Omental fat pad (tissue), 4 donors: ENCODE measurements at places on chromosomes 6 and 20. TPM values are rescaled to one million over a fixed set of nuclear protein-coding genes. Genes with fewer than 3 reads are reported as not detected.

DNA sequence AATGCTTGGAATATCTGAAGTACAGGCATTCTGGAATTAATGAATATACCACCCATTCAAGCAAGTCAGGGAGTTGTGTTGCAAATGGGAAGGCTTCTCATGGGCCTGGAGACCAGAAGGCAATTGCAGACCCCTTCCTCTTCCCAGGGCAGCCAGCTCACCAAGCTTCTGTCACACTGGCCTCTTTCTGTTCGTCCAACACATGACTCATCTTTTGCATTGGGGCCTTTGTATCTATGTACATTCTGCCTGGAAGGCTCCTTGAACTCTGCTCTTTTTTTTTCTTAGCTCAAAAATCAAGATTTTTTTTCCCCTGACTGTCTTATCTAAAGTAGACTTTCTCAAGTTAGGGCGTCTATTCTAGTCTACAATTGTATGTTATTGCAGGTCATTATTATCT, 132.9 kb upstream of the MYLIP start:
- DNase-seq = no peak

- no peak for DNase-seq
Observed at GRCh38 chr20:48983423-48984400, 62.2 kb downstream of the ARFGEF2 start.

- no peak for DNase-seq
Observed at GRCh38 chr6:37667050-37667814, 30.5 kb downstream of the MDGA1 start.

GRCh38 chr6:105780146-105780860, 305.8 kb upstream of the PRDM1 start:
- DNase-seq = no peak

- no peak for DNase-seq
Observed at GRCh38 chr6:147741389-147741788, 232.9 kb downstream of the SAMD5 start.

- peak; percentile 27 for DNase-seq
Observed at GRCh38 chr6:98946879-98947410, 801 bp downstream of the FBXL4 start.

GRCh38 chr6:3039384-3039783, 28.9 kb upstream of the RIPK1 start:
- no peak for DNase-seq

DNA sequence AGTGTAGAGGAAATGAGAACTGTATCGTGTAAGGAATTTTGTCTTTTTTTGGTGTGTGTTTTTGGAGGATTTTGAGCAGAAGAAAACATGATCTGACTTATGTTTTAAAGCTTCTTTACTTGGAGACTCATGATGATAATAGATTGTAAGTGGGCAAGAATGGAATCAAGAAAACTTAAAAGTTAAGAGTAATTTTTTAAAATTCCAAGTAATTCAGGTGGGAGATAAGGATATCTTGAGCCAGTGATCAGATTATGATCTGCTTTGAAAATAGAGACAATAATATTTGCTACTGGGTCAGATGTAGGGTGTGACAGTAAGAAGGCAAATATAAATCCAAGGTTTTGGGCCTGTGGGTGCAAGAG, 734 bp downstream of the ZSCAN26 start:
- no peak for DNase-seq

DNA sequence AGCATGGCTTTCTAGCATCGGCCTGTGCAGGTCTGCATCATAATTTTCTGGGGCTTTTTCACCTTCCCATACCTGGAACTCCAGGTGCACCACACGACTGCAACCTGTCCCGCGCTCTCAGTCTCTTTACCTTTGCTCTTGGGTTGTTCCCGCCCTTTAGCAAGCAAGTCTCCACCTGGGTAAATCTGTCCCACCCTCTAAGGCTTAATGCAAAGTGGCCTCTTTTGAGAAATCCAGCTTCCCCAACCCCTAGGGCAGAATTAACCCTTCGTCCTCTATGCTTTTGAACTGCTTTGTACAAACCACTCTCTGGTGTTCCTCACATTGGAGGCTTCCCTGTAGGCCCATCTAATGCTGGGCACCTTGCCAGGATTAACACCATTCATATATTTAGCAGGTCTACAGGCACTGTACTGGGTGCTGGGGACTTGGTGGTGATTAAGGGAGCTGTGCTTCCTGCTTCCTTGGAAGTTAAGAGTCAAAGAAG, 2.8 kb downstream of the ITPR3 start:
- DNase-seq = no peak

DNA sequence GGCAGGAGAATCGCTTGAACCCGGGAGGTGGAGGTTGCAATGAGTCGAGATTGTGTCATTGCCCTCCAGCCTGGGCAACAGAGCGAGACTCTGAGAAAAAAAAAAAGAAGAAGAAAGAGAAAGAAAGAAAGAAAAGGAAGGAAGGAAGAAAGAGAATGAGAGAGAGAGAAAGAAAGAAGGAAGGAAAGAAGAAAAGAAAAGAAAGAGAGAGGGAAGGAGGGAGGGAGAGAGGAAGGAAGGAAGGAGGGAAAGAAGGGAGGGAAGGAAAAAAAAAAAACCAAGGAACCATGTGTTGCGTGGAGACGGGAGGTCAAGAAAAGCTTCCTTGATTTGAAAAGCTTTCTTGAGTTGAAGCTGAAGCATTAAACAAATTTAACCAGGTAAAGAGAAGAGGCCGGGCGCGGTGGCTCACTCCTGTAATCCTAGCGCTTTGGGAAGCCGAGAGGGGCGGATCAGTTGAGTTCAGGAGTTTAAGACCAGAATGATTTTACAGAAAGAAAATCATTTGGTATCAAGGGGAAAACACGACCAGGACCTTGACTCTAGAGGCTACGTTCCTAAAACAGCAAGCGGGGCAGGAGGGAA, 90.5 kb upstream of the PRSS16 start:
- no peak for DNase-seq

GRCh38 chr6:45105170-45105820, 222.8 kb upstream of the RUNX2 start:
- no peak for DNase-seq

- no peak for DNase-seq
Observed at GRCh38 chr20:54661880-54662465, 186.6 kb downstream of the DOK5 start.

- no peak for DNase-seq
Observed at GRCh38 chr6:109623288-109623687, 67.7 kb downstream of the AK9 start.

DNA sequence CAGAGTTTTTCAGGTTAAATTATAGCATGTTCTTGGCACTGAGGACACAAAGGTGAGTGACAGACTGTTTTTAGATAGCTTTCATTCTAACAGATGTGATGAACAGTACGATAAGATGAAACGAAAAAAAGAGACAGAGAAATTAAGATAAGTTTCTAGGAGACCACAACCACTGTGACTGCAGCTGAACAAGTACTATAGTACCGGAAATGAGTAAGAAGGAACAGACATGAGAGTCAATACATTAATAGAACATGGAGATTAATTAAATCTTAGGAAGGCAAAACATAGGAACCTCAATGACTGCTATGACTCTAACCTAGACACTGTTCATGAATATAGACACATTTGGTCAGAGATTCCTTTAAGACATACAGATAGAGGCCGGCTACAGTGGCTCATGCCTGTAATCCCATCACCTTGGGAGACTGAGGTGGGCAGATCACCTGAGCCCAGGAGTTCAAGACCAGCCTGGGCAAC, 40.2 kb downstream of the HBS1L start:
- DNase-seq = no peak

GRCh38 chr20:30502670-30503069, 754.8 kb upstream of the DEFB115 start:
- DNase-seq = no peak

DNA sequence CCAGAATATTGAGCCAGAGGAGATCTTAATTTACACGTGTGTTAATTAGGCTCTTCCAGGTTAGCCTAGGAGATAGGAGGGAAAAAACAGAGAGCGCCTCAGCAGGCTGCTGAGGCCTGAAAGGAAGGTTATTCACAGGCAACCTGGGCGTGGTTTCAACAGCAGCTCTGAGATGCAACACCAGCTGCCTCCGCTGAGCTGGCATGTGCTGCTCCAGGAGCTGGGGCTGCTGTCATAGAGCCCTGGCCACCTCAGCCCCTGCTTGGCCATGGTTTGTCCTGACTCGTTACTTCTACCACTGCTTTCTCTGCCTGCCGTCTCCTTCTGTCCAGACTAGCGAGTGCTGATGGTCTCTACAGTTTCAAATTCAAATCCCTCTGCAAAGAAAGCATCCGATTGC, 32.4 kb upstream of the RPP40 start:
- DNase-seq = no peak

DNA sequence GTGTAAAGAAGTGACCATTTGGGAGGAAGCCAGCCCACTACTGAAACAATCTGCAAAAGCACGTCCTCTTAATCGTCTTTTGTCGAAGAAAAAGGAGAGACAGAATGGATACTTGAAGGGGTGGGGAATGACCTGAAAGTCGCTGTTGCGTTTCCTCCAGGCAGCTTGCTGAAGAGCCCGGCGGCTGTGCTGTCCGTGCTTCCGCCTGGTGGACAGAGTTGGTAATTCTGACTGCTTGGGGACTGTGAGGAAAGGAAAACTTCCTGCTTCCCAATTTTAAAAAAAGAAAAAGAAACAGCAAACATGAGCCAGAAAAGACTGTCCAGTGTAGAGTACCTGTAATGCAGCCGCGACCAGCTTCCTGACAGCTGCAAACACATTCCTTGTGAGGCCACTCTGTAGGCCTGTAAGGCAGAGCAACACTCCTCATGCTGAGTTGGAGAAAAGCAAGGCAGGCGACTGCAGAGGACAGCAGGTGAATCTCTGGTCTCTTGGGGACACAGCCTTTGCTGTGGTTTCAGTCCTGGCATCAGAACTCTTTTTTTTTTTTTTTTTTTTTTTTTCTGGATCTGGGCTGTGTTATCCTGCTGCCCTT, 251.1 kb upstream of the TBX18 start:
- no peak for DNase-seq

GRCh38 chr6:8064638-8065518, 689 bp upstream of the BLOC1S5 start:
- no peak for DNase-seq

DNA sequence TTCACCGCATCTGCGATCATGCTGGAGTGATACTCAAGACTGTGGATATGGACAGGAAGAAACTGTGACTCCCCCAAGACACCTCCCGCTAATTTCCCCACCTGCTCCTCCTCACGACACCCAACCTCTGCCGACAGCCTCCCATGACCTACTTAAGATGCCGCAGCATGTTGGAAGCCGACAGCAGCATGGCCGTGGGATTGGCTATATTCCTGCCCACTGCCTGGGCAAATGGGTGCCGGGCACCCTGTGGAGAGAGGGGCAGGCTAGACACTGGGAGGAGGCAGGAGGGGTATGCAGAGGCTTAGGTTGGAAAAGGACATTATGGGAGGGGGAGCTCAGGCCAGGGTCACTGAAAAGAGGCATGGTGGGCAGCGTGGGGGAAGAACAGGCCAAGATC, 4.5 kb downstream of the IDH3B start:
- no peak for DNase-seq

GRCh38 chr6:6798448-6798860, 209.9 kb downstream of the LY86 start:
- DNase-seq = no peak

- no peak for DNase-seq
Observed at GRCh38 chr6:41224800-41225199, 3.3 kb upstream of the TREML4 start.

- no peak for DNase-seq
Observed at GRCh38 chr6:139649732-139650131, 275.3 kb upstream of the CITED2 start.

DNA sequence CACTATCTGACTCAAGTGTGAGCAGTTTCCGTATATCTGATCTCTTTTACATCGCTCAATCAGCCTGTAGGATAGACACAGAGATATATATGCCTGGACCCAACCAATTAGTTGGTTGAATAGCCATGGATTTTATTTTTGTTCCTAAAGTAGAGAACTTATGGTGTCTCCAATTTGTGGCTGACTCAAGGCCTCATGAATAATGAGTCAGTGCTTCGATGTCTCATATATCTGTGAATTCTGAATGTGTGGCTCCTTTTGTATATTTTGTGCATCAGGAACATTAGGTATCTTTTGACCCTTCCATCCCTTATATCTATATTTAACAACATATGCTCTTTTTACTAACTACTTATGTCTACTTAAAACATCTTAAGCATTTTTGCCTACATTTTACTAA, 64.5 kb downstream of the OR2B2 start:
- no peak for DNase-seq

KCNK15 gene
- 8.8 TPM for total RNA-seq

PRDM1 gene
- 20.8 TPM for total RNA-seq

GMPR gene
- total RNA-seq = 11.6 TPM

HLA-DRA gene
- 437 TPM for total RNA-seq

OGFR gene
- 40.2 TPM for total RNA-seq

BANF2 gene
- not detected for total RNA-seq

SLC44A4 gene
- total RNA-seq = not detected

KCNS1 gene
- not detected for total RNA-seq

SERINC3 gene
- total RNA-seq = 102 TPM
